ENCODE measurements at places on chromosomes 3 and 15.

DNA sequence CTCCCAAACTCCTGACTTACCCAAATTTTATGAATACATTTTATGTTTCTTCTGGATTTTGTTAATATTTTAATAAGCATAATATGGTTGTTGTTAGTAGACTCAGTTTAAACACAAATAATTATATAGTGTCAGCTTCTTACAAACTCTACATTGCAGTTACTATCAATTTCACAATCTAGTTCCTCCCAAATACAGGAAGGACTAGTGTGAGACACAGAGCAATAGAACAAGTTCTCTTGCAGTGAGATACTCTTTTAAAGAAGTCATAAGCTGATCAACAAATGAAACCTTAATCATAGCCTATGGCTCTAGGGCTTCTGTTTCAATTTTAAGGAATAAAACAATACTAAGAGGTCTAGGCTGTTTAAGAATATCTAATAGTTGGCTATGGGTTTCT, 86.1 kb downstream of the SAMMSON start:
- no peak for DNase-seq

DNA sequence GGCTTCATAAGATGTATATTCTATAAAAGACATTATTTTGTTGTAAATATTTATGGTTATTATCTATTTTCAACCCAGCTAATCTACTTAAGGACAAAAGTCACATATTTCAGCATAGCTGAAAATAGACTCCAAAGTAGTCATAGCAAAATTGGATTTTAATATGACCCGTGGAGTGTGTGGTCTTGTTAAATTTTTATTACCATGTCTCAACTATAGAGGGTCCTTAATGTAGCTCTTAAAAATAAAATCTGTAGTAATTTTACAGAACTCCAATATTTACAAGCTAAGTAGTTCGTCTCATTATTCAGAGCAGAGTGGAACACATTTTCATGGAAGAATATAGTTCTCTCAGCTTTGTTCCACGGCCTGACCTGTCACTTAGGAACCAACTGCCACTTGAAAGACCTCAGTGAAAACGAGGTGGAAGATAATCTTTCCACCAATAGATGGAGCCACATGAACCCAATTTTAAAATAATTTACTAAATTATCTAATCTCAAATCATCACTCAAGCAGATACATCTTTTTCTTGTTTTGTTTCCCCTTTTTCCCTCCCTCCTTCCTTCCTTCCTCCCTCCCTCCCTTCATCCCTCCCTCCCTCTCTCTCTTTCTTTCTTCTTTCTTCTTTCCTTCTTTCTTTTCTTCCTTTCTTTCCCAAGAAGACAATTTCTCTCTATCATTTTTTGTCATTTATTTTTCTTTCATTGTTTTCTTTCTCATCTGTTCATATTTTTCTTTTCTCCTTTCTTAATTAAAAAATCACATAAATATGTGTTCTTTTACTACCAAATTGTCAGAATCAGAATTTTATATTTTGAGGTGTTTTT, 97.2 kb downstream of the CLDN1 start:
- DNase-seq = no peak

DNA sequence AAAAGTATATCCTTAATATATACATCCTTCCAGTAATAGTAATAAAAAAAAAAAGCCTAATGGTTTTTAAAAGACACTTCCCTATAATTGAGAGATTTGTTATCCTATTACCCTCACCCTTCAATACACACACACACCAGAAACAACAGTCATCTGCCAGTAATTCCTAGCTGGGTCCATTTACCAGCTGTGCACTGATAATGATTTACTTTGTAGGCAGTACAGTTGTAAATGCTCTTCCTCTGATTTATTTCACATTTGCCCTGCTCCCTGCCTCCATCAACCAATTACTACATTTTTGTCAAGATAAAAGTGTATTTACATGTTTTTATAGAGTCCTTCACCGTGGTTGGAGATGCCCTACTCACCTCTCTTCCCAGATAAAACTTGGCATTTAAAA, 12.4 kb downstream of the TPM1 start:
- DNase-seq = no peak

DNA sequence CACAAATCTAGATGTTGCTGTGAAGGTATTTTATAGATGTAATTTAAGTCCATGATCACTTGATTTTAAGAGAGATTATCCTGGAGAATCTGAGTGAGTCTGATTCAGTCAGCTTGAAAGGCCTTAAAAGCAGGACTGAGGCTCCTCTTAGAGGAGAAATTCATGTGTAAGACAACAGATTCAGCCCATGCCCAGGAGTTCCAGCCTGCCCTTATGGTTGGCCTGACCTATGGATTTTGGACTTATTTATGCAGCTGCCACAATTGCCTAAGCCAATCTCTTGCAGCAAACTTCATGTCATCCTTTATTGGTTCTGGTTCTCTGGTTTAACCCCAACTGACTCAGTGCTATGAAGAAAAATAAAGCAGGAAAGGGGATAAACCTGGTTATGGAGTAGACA, 296.5 kb upstream of the RASGRP1 start:
- no peak for DNase-seq

DNA sequence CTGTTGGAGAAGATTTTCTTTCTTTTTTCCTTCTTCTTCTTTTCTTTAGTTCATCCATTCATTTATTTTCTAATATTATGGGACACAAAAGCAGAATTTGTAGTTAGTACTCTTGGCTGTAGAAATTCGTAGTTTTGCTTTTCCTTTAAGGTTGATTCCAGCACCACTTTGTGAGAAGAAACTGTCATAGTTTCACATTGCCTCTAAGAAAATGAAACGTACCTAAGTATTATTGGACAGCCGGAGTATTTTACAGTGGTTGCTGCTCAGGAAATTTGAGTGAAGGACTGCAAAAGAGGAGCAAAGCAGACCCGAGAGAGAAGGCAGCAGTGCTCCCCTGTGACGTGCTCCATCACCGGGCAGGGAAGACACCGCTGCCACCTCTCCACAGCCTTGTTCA, 48.1 kb downstream of the PLCL2 start:
- DNase-seq = no peak

GRCh38 chr3:27040674-27041073, 328.5 kb downstream of the NEK10 start:
- DNase-seq = no peak

- no peak for DNase-seq
These were observed 70.5 kb downstream of the PLXNA1 start for GRCh38 chr3:127053450-127053849.

GRCh38 chr3:177596816-177597271, 399.6 kb upstream of the TBL1XR1 start:
- no peak for DNase-seq

GRCh38 chr3:64046996-64047594, 23.8 kb upstream of the PSMD6 start:
- DNase-seq = no peak

GRCh38 chr3:162338514-162338913, 841.9 kb downstream of the OTOL1 start:
- DNase-seq = no peak

DNA sequence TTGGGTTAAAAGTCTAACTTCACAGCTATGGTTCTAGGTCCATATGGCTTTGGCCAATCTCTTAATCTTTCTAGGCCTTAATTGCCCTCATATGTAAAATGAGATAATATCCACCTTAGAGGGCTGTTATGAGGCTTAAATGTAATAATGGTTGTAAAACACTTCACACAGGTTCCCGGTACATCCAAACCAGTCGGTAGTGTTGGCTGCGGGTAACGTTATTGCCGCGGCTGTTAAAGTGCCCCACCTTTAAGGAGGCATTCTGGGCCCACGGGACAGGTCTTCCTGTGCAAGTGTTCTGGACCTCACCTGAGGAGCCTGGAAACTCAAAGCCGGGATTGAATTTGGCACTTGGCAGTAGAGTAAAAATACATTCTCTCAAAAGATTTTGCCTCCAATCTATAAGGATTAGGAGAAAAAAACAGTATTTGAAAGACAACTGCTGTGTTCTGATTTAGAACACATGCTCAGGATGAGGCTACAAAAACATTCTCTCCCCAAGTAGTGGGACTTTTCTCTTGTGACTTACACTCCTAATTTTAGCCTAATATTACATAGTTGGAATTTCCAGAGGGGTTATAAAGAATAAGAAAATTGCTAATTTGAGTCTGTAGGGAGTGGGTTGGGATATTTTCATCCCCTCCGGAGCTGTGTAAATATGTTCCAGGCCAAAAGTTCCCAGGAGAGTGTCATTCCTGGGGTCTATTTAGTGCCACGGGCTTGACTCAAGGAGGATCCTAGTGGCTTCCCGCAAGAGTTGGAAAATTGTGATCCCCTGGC, 44.9 kb upstream of the TSEN2 start:
- DNase-seq = no peak
